Activated CD4-positive, alpha-beta T cell treated with anti-CD3 and anti-CD28 coated beads, Interleukin-2, amount 50 U/mL, for 16 hours (primary cell): ENCODE measurements at places on chromosomes 13 and 19.

DNA sequence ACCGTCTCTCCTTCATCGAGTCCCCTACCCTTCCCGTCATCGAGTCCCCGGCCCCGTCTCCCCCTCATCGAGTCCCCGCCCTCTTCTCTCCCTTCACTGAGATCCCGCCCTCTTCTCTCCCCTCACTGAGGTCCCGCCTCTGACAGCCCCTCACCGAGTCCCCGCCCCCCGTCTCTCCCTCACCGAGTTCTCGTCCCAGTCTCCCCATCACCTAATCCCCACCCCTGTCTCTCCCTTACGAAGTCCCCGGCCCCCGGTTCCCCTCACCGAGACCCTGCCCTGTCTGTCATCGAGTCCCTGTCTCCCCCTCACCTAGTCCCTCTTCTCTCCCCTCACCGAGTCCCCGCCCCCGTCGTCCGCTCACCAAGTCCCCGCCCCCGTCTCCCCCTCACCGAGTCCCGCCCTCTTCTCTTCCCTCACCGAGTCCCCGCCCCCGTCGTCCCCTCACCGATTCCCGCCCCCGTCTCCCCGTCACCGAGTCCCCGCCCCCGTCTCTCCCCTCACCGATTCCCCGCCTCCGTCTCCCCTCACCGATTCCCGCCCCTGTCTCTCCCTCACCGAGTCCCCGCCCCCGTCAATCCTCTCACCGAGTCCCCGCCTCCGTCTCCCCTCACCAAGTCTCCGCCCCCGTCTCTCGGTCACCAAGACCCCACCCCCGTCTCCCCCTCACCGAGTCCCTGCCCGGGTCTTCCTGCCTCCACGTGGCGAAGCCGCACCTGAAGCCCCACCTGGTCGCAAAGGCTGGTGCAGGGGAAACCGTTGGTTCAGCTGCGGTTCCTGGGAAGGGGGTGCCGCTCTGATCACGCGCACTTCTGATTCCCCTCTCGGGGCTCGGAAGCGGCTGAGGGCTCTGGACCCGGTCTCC lies 23.9 kb upstream of the ZNF846 start:
- peak; percentile 86 for DNase-seq

DNA sequence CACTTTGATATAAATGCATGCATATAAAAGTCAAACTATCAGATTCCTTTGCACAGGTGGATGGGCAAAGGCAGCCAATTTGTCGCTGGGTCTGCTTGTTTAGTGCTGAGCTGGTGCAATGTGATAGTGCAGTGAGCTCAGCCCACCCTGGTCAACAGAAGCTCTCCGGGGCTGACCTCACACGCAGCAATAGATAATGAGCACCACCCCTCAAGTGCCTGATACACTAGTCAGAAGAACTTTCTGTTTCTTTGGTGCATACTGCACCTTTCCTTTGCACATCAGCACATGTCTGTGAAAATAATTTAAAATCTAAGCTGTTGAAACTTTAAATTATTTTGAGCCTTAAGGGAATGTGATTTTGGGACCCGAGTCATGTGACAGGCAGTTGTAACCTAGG lies 20.2 kb downstream of the ATP8A2 start:
- DNase-seq = no peak

DNA sequence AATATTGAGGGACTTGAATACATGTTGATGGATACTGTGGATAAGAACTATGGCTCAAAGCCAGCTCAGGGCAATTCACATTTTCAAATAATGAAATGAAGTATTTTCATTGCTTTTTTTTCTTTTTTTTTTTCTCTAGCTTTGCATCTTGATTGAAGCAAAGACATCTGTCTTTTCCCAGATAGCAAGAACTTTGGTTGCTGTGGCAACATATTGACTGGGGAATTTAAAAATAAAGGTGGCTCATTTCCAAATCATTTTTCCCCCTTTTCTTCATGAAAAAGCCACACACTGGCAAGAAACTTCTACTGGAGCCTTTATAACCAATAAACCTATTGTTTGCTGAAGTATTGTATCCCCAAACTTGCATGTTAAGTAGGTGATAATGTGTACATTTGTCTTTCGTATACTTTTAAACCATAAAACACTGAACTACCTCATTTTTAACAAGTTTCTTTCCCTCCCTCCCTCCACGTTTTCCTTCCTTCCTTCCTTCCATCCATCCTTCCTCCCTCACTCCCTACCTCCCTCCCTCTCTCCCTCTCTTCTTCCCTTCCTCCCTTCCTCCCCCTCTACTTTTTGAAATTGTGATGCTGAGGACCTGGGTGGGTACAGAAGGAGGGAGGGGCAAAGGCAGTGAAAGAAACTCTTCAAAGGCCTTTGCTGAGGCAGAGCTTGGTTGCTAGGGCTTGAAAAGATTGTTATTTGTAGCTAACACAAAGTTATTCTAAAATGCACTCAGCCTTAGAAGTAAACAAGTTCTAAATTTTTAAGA lies 343.5 kb upstream of the SPRY2 start:
- DNase-seq = no peak

DNA sequence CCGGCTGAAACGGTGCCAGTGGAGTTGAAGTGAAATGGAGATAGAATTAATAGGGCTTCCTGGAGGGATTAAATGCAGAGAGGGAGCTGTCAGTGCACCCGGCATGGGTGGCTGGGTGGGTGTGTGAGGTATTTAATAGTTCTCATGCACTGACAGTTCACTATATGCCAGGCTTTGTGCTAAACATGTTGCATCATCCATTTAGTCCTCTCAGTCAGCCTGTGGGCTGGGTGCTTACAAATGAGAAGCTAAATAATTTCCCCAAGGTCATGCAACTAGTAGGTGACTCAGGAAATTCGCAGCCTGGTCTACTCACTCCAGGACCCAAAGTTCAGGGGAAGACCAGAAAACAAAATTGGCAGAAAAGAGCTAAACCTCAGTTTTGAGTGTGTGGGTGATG lies 63.5 kb upstream of the SPATA13 start:
- DNase-seq = peak; percentile 86

DNA sequence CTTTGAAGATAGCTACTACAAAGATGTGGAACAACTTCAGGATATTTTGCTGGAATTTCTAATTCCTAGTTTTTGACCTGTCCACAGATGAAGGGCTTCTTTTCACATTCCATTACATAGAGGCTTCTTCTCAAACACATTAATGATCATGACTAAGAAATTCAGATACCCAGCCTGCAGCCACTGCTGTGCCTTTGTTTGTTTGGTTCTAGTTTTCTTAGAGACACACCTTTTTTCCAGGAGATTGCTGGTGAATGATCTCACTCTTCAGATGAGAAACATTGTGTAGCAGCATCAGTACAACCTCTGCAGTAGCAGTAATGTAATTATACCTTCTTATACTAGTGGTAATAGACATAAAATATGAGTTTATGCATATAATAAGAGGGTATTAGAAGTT lies 5.0 kb downstream of the TDRD3 start:
- no peak for DNase-seq

DNA sequence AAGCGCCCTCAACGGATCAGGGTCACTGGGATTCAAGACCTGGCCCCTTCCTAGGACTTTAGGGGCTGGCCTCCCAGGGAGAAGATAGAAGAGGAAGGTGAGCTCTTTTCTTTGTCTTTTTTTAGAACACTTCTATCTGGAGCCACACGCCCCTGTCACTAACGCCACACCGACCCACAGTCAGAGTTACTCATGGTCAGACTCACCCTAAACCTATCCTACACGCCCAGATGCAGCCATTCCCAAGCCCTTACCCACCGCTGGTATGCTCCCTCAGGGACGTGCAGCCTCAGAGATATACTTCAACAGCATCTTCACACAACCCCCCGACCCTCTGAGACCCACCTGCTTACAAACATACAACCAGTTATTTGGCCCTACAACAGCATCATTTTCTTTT lies 29.9 kb upstream of the MUC16 start:
- no peak for DNase-seq

DNA sequence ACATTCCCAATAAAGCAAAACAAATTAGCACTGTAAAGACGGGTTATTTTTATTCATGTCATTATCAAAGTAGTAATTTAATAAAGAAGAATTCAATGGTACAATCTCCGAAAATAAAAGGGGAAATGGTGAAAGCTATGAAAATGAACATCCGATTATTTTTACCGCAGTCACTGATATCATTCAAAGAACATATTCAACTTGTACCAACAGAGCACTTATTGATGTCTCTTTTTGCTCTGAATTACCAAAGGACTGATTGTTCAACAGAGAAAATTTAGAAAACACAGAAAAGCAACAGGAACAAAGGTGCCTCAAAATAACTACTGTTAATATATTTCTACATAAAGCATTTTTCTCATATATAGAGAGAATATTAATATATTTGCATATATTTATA lies 119.4 kb downstream of the DIAPH3 start:
- no peak for DNase-seq

GRCh38 chr13:32537580-32538142 lies 934 bp downstream of the N4BP2L2 start:
- DNase-seq = peak; percentile 43

DNA sequence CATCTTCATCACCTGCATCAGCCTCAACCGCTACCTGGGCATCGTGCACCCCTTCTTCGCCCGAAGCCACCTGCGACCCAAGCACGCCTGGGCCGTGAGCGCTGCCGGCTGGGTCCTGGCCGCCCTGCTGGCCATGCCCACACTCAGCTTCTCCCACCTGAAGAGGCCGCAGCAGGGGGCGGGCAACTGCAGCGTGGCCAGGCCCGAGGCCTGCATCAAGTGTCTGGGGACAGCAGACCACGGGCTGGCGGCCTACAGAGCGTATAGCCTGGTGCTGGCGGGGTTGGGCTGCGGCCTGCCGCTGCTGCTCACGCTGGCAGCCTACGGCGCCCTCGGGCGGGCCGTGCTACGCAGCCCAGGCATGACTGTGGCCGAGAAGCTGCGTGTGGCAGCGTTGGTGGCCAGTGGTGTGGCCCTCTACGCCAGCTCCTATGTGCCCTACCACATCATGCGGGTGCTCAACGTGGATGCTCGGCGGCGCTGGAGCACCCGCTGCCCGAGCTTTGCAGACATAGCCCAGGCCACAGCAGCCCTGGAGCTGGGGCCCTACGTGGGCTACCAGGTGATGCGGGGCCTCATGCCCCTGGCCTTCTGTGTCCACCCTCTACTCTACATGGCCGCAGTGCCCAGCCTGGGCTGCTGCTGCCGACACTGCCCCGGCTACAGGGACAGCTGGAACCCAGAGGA lies 2.6 kb downstream of the P2RY11 start:
- no peak for DNase-seq

GRCh38 chr19:19111967-19112580 lies 26.2 kb downstream of the TMEM161A start:
- no peak for DNase-seq
